NCI-H187 (cell line): ENCODE measurements at places on chromosomes 7 and 10.

DNA sequence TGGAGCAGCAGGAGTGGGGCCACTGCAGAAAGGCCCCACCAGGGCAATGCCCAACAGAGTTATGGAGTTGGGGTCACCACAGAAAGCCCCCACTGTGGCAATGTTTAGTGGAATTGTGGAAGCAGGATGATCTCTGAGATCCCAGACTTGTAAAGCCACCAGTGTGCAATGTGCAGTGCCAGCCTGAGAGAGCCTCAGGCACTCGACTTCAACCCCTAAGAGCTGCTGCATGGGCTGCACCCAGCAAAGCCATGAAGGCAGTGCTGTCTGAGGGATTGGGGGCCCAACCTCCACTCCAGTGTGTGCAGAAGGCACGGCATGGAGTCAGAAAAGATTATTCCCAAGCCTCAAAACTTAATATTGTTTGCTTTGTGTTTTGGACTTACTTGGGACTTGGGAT is 20.4 kb downstream of the SAMD9 start:
- no peak for DNase-seq

DNA sequence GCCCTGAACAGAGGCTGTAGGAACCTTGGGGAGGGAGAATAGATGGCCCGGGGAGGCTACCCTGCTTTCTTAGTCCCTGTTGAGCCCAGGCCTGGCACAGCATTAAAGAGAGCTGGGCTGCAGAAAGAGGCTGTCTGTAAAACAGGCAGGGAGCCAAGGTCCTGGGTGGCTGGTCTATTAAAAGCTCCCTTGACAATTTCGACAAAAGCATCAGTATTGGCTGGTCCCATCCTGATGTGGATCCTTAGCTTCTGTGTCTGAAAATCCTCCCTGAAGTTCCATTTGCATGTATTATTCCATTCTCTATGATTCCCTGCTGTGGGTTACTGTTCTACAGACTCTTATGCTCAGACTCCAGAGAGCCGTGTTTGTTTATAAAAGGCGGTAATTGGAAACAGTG is 158.5 kb downstream of the GALNT17 start:
- DNase-seq = no peak

DNA sequence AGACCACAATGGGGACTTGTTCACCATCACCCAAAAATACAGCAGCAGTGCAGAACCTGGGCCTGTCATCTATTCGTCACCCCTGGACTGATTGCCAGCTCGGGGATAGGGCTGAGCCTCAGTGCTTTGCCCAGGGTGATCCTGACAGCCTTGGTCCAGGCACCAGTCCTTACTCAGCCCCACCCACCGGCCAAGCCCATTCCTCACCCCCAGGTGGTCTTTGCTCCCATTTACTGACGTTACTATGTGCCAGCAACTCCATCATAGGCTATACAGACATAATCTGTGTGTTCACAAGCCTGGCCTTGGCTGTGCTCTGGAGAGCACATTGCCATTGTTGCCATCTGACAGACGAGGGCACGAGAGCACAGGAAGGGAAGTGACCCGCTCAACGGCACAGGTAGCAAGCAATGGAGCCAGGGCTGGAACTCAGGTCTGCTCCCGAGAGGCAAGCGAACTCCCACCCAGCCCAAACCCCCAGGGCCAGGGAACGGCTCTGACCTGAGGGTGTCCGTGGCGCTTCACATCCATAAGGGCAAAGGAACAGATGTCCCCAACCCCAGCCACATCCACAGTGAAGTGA is 6.8 kb downstream of the ATG9B start:
- no peak for DNase-seq

- no peak for DNase-seq
Measured at GRCh38 chr7:50793120-50793946, 10.6 kb upstream of the GRB10 start.

DNA sequence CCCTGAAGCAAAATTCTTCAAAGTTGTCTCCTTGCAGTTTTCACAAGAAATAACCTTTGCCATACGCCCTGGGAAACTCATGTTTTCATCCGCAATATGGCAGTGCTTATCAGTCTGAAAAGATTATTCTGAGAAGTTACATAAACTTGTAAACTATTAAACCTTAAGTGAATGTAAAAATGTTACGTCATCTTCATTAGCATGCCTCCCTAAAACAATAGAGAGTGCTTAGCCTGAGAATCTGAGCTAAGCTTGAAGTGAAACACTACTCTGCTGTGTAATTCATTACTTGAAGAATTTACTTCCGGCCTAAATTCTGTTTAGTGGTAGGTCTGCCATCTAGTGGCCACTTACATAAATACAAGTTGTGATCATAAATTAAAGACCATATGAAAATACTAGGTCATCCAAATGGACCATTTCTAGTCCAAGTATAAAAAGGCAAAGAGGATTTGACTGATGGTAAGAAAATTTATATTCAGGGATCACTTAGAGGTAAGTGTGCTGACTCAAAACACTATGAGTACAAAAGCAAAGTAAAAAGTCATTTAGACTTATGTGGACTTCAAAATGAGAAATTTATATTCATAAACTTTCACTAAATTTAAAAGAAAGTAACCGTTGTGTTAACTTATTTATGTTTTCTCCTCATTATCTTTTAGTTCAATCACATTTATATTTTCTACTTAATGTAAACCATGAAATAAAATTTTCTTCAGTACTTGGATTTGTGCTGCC is 745.1 kb upstream of the LRRTM3 start:
- DNase-seq = no peak
